EL (cell line): ENCODE measurements at places on chromosomes 3 and 15.

DNA sequence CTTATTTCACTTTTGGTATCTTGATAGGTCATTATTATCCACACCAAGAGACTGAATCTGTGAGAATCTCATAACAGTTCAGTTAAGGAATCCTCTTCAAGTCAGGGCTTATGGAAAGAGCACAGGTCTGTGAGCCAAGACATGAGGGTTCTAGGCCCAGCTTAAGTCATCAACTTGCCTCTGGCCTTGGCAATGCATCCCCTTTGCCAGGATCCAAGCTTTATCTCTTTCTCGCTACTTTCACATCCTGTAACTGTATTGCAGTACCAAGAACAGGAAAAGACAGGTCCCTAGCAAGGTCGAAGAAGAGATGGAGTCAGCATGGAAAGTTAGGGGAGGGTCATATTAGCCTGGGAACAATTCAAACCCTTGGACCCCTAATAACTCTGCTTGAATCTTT lies 13.5 kb upstream of the APOD start:
- DNase-seq = no peak

- no peak for DNase-seq
Observed at GRCh38 chr15:65306551-65306950, 2.1 kb downstream of the RNU5B-1 start.

DNA sequence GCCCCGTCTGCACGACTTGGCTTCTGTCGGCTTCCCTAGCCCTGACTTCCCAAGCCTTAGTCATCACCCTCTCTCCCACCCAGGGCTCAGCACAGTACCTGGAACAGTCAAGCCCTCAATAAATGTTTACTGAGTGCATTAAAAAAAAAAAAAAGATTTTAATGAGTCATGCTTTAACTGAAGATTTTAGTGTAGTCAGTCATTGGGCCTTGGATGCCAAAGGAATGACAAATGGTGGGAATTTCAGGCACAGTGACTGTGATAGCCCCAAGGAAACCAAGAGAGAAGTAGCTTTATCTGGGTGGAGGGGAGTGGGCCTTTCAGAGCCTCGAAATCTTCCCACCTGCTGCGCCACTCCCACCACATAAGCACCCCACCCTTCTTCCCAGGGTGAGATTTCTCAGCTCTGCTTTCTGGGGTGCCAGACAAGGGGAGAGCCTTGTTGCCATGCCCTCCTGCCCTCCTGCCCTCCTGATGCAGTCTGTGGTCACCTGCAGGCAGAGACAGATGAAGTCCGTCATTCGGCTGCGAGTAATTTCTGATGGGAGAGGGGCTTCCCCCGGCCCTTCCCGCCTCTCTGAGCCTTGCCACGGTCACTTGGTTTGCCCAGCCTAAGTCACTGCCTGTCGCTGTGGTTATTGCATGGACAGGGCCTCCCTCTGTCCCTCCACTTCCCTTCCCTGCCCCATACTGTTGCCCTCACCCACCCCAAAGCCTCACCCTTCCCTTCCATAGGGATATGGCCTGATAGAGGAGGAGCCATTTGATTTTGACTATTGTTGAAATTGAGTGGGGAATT lies 41.8 kb downstream of the SMAD3 start:
- peak; percentile 99 for DNase-seq

DNA sequence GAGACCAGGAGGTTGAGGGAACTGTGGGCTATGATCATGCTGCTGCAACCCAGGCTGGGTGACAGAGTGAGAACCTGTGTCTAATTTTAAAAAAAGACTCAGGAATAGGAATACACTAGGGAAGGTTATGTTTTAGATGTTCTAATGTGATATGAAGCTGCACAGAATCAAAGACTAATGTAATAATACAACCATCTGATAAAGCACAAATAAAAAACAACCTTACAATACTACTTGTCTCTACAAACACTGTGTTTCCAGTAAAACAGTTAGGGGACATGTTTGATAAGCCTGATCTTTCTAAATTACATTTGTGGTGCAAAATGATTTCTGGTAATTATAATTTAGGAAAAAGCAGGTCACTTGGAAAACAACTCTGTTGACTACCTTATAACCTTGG lies 56.7 kb downstream of the RBMS3 start:
- DNase-seq = no peak

- DNase-seq = peak; percentile 41
Observed at GRCh38 chr3:161042023-161042501, 63.1 kb downstream of the B3GALNT1 start.

GRCh38 chr3:16441371-16441875 lies 72.1 kb downstream of the RFTN1 start:
- DNase-seq = no peak

GRCh38 chr3:151467069-151467468 lies 6.2 kb upstream of the IGSF10 start:
- no peak for DNase-seq

GRCh38 chr3:66816090-66816761 lies 181.9 kb upstream of the KBTBD8 start:
- peak; percentile 52 for DNase-seq
